AG20443 (cell line): ENCODE measurements at places on chromosomes 16 and 17.
A peak's percentile ranks its signal among the peaks of the same experiment; 100 is the strongest.

GRCh38 chr16:67936880-67937605 lies 393 bp upstream of the PSMB10 start:
- DNase-seq = no peak

GRCh38 chr16:67087803-67088202 lies 21.9 kb upstream of the PHAF1 start:
- DNase-seq = no peak

DNA sequence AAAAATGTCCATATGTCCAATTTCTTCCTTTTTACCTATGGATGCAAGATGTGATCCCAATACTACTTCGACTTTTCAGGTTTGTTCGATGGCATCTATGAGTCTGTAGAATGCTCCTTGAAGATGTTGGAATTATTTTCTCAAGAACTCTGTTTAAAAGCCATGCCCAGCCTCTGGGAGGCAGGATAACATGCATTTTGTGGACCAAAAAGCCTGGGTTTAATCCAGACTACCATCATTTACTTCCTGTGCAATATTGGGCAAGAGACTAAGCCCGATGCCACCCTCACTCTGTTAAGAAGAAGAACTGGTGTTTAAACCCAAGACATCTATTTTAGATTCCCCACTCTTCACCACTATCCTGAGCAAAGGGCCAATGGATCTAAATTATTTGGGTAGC lies 42.8 kb upstream of the SALL1 start:
- DNase-seq = no peak

GRCh38 chr17:51909971-51910370 lies 248.5 kb downstream of the CA10 start:
- no peak for DNase-seq

- no peak for DNase-seq
Measured at GRCh38 chr16:84561291-84561690, 56.6 kb downstream of the COTL1 start.

GRCh38 chr16:49010396-49010795 lies 271.2 kb downstream of the CBLN1 start:
- DNase-seq = no peak

- no peak for DNase-seq
Measured at GRCh38 chr16:78664811-78665772, 565.6 kb downstream of the WWOX start.

DNA sequence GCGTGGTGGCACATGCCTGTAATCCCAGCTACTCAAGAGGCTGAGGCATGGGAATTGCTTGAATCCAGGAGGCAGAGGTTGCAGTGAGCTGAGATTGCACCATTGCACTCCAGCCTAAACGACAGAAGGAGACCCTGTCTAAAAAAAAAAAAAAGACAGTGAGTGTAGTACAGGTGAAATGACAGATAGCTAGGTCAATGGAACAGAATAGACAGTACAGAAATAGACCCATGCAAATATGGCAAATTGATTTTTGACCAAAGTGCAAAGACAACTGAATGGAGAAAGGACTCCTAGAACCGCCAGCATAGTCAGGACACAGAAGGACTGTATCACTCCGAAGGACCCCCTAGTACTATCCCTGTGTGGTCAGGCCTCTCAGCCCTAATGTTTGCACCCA lies 16.6 kb upstream of the PYY start:
- DNase-seq = no peak

DNA sequence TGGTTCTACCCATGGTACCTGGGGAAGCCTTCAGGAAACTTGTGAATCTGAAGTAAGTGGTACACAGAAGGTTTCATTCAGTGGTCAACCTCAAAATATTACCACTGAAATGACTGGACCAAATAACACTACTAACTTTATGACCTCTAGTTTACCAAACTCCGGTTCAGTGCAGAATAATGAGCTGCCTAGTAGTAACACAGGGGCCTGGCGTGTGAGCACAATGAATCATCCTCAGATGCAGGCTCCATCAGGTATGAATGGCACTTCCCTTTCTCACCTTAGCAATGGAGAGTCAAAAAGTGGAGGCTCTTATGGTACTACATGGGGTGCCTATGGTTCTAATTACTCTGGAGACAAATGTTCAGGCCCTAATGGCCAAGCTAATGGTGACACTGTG lies 55.9 kb upstream of the SLC5A11 start:
- DNase-seq = no peak

DNA sequence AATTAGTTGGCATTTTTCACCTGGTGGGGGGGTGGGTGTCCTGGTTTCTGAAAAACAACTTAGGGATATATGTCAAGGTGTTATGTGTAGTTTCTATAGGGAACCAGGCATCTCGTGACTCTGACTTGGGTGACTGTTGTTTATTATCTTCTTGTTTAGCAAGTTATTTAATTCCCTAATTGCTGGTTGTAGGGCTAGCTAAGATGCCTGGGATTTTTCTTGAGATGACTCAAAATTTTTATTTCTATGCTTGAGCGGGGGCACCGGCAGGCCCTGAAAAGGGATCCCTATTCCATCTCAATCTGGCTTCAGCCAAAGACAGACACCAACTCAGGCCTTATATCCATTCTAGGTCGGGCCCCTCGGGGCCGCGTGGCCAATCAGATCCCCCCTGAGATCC lies 3.2 kb downstream of the DPH1 start:
- DNase-seq = no peak

GRCh38 chr17:56809820-56810179 lies 23.9 kb downstream of the C17orf67 start:
- DNase-seq = no peak

DNA sequence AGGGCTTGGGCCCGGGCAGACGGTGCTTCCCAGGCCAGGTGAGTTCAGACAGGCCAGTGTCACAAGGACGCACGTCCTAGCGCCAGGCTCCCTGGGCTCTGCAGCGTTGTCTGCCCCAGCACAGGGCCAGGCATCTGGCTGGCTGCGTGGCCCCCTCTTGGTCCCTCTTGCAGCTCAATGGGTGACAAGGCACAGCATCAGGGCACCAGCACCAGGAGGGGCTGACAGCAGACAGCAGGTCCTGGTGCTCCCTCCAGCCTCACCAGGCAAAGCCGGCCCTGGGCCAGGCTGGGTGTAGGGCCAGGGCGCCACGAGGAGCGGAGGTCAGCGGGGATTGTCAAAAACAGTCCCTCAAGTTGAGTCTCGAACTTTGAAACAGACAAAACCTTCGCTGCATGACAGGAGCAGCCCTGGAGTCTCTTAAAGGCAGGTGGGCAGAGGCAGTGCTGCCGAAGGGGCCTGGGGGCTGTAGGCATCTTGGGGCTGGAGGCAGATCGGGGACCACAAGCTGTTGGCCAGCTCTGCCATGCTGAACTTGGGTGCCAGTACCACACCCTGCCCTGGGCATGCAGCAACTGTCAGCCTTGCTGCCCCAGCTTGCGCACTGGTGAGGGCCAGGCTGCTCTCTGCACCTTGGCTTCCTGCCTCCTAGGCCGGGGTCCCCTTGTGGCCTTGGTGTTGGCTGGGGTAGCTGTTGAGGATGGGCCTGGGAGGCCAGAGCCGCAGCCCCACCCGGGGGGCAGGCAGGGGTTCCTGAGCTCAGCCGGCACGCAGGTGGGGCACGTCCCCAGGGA lies 48.8 kb downstream of the PRMT7 start:
- no peak for DNase-seq

- no peak for DNase-seq
Measured at GRCh38 chr16:46923513-46924295, 39.5 kb downstream of the GPT2 start.

GRCh38 chr16:81549547-81550431 lies 105.2 kb downstream of the CMIP start:
- DNase-seq = no peak

DNA sequence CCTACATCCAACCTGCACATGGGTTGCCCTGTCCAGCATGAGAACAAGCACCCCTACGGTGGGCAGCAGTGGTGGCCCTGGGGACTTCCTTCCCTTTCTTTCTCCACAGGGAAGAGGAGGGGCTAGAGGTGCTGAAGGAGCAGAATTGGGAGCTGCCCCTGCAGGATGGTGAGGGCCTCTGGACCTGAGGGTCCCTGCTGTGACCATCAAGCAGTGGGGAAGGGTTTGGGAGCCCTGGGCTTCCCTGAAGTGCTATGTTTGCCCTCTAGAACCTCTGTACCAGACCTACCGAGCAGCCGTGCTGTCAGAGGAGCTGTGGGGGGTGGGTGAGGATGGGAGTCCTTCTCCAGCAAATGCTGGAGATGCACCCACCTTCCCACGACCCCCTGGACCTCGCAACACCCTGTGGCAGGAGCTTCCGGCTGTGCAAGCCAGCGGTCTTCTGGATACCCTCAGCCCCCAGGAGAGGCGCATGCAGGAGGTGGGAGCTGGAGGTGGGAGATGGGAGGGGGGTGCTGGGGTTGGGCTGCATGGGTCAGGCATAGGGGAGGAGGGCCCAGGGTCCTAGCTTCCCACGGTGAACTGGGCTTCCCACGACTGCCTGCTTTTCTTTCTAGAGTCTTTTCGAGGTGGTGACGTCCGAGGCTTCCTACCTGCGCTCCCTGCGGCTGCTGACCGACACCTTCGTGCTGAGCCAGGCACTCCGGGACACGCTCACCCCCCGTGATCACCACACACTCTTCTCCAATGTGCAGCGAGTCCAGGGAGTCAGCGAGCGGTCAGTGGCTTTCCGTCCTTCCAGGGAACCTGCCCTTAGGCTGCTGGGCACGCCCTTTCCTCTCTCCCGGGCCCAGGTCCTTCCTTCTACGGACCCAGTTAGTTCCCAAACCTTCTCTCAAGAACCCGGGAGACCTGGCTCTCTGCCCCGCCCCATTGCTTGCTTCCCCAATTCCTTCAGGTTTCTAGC lies 5.0 kb downstream of the ARHGEF15 start:
- peak; percentile 34 for DNase-seq

- DNase-seq = no peak
Measured at GRCh38 chr16:58259995-58260394, 34.8 kb downstream of the PRSS54 start.

- DNase-seq = no peak
Measured at GRCh38 chr17:50728112-50728429, 8.7 kb downstream of the LUC7L3 start.

DNA sequence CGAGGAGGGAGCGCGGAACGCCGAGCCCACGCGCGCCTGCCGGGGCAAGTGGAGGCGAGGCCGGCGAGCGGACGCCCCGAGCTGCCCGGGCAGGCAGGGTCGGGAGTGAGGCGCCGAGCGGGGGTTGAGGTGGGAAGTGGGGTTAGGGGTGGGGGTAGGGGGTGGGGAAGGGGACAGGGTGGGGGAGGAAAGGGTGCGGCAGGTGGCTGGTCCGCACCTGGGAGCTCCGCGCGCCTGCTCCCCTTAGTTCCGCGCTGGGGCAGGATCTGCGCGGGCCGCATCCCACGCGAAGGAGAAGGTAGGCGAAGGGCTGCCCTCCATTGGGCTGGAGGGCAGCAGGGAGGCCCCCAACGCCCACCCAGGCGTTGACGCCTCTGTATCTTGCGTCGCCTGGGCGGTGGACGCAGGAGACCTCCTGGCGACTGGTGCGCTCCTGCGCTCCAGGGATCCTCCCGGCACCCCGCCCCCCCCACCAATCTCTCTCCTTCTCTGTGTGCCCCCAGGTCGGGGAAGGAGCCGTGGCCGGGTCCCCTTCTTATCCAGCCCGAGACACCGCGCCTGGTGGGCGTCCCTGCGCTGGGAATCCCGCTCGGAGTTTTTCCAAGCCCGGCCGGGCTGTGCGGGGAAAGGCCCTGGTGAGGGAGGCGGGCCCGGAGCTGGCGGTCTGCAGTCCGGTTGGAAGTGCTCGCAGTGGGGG lies 51.3 kb upstream of the AMZ2 start:
- DNase-seq = peak; percentile 29

DNA sequence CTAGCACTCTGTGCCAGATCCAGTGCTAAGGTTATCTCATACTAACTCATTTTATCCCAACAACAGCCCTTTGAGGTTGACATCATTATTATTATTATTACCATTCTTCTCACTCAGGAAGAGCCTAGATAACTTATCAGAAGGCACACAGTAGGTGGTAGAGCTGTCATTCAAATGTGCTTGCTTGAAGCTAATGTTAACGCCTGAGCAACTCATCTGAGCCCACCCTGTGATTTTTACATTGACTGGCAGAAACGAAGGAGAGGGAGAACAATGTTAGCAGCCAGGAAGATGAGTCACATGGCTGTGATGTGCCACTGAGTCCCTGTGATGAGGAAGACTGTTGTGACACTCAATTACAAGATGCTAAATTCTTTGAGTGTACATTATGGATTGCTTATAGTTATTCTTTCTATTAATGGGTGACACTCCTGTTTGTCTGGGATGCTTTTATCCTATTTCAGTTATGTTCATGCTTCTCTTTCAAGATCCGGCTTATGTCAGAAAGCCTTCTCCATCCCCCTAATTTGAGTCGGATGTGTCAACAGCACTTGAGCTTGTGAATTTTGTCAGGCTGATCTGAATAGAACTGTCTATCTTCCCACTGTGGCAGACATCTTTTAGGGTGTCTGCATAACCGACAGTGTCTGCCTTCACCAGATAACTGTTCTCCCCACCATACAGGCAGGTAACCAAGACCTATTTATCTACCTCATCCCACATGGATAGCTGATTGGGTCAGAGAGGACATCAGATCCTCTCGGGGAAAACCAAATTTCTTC lies 426.4 kb downstream of the CA10 start:
- DNase-seq = no peak

GRCh38 chr17:7251661-7252175 lies at the start of gene CTDNEP1:
Gene CTDNEP1, minus strand, starts transcription at chr17:7251734. Its CDS starts 438 bp downstream, at chr17:7251296.
- DNase-seq = peak; percentile 96

DNA sequence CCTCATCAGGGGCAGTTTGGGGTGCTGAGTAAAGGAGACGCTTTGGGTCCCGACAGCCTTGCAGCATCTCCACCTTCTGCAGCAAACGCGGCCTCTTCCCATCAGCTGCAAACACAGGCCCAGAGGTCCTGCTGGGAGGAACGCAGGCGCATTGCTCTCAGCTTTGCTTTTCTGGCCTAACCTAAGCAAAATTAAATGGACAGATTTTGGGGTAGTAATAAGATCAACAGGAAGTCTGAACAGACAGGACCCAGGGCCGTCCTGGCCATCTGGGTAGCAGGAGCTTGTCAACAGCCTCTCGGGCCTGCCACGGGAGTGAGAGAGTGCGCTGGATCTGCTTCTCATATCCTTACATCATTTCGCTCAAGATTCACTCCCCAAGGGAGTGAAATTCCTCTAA lies 7.2 kb downstream of the NUBP1 start:
- no peak for DNase-seq

GRCh38 chr16:62664566-62664965 lies 628.3 kb upstream of the CDH8 start:
- no peak for DNase-seq

DNA sequence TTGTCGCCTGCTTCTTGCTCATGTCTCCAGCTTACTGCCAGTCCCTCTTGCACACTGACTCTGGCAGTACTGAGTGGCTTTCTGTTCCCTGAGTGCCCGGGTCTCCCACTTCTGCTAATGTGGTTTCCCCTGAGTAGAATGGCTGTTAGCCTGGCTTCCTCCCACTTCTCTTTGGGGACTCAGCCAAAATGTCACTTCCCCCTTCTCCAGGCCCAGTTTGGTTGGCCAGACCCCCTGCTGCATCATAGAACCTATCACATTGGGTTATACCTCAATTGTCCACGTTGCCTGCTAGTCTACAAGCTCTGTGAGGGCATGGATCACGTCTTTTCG lies 304.4 kb downstream of the HS3ST3B1 start:
- DNase-seq = no peak
